Tibial nerve (tissue), 4 donors: ENCODE measurements at places on chromosomes 7 and 10.

GRCh38 chr7:157848508-157849340, 511.9 kb downstream of the DNAJB6 start:
- DNase-seq: no peak

- DNase-seq: no peak
Measured at GRCh38 chr7:127768241-127768640, 116.2 kb downstream of the SND1 start.

- DNase-seq: no peak
Measured at GRCh38 chr7:38393874-38394273, 120.4 kb upstream of the TARP start.

- no peak for DNase-seq
Measured at GRCh38 chr10:70672165-70673042, at the start of gene ADAMTS14. ADAMTS14 (plus strand) TSS chr10:70672506; CDS start chr10:70672803, 297 bp downstream.

DNA sequence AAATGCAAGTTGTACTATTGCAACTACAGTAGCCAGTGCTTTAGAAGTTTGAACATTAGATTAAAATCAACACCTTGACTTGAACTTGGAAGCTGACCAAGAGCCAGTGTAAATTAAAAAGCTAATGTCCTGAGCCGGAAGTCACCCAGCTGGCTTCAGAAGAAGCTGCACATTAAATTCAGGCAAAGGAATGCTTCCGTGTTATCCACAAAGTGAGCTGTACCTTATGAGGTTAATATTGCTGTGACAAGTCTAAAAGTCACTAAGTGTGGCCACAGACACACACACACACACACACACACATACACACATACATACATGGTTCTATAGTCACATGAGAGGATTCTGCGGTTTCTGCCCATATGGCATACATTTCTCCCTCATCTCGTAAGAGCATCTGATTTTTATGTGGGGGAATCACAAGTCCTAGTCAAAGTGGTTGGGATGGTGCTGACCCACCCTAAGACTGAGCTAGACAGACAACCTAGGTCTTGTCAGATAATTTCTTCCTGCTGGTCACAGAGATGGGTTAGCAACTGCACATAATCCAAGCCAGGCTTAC, 612.9 kb downstream of the SORCS1 start:
- no peak for DNase-seq
